ENCODE measurements at places on chromosomes 7 and 10.

GRCh38 chr7:155009570-155010157, 6.7 kb upstream of the PAXIP1 start:
- peak; percentile 30 for DNase-seq

- no peak for DNase-seq
Observed at GRCh38 chr7:66919304-66919703, 1.7 kb upstream of the TMEM248 start.

DNA sequence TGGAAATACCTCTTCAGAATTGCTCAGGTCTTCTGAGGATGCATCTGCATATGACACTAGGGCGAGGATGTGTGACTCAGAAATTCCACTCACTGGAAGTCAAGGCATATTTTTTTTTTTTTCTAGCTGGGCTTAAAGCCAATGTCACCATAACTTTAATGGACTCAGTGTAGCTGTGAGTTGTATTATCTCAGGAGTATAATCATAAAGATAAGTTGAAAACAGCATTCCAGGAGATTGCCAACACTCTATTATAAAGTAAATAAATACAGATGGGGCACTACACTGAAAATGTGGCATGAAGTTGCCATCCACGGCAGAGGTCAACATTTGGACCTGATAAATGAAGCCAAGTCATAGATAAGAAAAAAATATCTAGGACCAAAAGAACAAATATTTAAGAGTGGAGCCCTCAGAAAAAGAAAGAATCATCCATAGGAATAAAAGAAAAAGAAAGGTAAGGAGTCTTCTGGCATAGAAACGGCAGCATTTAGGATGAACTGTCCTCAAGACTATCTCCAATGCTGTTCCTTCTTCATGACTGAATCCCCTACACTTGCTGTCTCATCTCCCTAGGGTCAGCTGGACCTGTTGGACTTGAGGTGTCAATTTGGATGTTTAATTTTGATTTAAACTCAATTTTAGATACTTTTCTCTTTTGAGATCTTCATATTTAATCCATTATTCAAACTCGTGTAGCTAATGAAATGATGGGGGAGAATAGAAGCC, 72.9 kb upstream of the CAV2 start:
- DNase-seq, result peak; percentile 7

- no peak for DNase-seq
Observed at GRCh38 chr10:52616395-52616764, 156.2 kb downstream of the MBL2 start.

GRCh38 chr7:25774675-25775074, 377.3 kb upstream of the NFE2L3 start:
- no peak for DNase-seq

DNA sequence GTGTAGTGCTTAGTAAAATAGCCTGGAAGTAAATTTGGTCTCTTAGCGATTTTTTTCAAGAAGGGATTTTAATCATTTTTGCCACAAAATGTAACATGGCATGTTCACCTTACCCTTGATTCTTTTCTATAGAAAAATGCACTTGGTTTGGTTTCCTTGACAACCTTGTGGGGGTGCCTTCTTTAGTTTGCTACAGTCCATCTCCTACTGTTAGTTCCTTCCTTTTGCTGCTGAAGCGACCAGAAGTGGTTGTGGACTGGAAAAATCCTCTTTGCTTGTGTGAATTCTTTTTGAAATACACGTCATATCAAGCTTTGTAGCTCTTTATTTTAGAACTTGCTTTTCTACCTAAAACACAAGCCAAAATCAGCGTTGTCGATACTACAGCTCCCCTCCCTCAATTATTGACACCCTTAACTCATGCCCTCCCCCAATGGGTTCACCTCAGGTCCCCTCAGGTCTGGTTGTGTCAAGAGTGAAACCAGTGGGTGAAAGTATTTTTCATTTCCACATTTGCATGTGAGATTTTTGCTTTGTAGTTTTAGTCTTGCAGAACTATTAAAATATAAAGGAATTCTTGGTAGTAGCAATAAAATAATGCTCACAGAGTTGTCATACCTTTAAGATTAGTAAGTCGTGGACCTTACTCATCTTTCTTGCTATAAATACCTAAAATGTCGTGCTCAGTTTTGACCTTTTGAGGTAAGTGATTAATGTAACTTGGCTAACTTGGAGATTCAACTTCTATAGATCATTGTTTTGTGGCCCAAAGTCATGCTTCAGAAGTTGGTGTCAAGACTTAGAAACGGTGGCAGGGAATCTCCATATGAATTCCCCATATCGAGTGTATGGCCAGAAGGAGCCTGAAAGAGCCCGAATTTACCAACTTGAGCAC, 1.5 kb downstream of the ACTR3B start:
- DNase-seq, result no peak

- DNase-seq, result peak; percentile 67
Observed at GRCh38 chr10:79298403-79299244, 48.6 kb upstream of the PPIF start.

DNA sequence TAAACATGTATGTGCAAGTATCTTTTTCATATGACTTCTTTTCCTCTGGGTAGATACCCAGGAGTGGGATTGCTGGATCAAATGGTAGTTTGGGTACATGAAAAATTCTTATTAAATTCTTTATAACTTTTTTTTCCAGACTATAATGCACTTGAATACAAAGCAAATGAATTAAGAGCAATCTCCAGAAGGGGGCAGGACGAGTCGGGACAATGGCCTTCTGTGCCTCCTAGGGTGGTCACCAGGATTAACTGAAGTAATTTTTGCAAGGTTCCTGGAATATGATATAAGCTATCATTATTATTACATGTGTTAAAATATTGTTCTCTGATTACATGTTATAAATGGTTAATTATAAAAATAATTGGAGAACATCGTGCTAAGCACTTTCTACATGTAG, 127.2 kb downstream of the PPP1R17 start:
- DNase-seq, result no peak

- peak; percentile 63 for DNase-seq
Observed at GRCh38 chr10:18104223-18104872, 35.9 kb upstream of the CACNB2 start.

- no peak for DNase-seq
Observed at GRCh38 chr10:71443676-71444075, 47.0 kb downstream of the CDH23 start.

- DNase-seq, result no peak
Observed at GRCh38 chr10:37289833-37290464, 164.6 kb downstream of the ANKRD30A start.

DNA sequence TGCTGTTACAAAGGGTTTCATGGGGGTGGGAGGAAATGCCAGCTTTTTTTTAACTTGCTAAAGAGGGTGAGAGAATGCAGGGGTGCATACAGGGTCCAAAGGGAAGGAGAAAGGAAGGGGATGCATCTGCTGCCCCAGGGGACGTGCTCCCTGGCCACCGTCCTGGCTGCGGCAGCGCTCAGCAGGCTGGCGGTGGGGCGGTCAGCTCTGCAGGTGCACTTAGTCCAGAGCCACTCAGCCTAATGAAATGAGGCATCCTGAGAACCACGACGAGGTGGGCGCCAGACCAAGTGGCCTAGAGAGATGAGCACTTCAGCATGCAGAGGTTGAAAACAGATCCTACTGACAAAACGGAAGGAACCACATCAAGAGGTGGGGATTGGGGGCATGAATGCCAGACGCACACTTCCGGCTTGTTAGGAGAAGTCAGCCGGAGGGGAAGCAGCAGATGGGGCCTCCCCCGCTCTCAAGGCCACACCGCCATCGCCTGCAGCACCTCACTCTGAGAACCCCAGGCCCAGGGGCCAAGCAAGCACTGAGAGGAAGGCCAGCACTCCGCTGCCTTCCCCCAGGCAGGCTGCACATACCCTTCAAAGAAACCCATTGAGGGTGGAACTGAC, 94.5 kb downstream of the MAD1L1 start:
- peak; percentile 70 for DNase-seq

DNA sequence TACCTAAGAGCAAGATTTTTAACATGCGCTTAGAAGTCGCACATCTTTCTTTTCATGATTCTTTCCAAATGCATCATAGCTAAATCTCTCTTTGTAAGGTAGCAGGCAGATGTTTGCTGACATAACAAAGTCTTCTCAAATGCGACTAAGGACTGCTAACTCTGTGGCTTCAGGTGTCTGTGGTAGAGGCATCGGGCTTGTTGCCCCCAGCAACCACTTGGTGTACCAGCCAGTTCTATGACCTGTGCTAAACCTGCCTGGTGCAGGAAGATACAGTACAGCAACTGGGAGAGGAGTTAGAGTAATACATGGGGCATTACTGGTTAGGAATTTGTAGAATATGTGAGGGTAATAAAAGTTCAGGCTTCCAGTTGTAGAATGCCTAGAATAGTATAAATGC, 654.1 kb downstream of the NRG3 start:
- DNase-seq, result no peak

DNA sequence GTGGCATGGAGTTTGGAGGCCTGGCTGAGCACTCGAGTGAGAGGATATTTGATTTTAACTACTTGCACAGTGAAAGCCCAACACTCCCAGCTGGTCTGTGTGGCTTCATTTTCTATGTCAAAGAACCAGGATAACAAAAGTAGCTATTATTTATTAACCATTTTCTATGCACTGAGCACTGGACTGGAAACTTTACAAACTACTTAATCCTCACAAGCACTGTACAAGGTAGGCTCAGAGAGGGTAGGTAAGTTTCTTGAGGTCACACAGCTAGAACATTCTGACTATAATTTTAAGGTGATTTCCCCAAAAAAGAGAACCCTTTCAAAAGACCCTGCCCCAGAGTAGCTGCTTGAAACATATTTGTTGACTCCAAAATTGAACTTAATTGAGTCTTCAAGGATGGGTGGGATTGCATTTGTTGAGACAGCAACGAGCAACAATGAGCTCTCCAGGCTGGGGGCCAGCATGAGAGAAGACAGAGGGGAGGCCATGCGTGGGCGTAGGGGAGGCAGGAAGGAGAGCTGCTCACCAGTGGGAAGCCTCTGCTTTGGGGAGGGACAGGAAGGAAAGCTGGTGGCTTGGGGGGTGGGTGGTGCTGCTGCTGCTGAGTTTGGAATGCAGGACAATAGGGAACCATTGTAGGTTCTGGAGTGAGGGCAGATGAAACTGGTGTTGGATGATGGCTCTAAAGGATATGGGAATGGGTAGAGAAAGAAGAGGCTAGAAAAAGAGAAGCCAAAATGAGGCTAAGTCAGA, 31.5 kb downstream of the FAM241B start:
- DNase-seq, result no peak

DNA sequence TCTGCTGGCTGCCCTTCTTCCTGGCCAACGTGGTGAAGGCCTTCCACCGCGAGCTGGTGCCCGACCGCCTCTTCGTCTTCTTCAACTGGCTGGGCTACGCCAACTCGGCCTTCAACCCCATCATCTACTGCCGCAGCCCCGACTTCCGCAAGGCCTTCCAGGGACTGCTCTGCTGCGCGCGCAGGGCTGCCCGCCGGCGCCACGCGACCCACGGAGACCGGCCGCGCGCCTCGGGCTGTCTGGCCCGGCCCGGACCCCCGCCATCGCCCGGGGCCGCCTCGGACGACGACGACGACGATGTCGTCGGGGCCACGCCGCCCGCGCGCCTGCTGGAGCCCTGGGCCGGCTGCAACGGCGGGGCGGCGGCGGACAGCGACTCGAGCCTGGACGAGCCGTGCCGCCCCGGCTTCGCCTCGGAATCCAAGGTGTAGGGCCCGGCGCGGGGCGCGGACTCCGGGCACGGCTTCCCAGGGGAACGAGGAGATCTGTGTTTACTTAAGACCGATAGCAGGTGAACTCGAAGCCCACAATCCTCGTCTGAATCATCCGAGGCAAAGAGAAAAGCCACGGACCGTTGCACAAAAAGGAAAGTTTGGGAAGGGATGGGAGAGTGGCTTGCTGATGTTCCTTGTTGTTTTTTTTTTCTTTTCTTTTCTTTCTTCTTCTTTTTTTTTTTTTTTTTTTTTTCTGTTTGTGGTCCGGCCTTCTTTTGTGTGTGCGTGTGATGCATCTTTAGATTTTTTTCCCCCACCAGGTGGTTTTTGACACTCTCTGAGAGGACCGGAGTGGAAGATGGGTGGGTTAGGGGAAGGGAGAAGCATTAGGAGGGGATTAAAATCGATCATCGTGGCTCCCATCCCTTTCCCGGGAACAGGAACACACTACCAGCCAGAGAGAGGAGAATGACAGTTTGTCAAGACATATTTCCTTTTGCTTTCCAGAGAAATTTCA, 1.7 kb downstream of the ADRB1 start:
- DNase-seq, result no peak

DNA sequence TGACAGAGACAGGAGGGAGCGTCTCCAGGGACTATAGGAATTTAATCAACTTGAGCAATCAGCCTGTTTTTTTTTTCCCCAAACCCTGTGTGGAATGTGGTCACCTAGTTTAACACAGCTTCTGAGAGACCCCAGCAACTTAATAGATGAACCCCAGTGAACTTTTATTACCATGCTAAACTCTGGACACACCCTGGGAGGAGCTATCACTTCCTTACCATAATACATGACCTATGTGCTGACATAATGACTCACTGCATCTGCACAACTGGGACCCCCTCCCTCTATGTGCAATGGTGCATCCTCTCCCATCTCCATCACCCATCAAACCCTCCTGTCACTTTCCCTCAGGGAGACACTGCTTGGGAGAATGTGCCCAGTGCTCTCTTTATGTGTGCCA, 83.7 kb downstream of the EPC1 start:
- no peak for DNase-seq

GRCh38 chr10:24307696-24308485, 99.0 kb downstream of the KIAA1217 start:
- DNase-seq, result no peak

DNA sequence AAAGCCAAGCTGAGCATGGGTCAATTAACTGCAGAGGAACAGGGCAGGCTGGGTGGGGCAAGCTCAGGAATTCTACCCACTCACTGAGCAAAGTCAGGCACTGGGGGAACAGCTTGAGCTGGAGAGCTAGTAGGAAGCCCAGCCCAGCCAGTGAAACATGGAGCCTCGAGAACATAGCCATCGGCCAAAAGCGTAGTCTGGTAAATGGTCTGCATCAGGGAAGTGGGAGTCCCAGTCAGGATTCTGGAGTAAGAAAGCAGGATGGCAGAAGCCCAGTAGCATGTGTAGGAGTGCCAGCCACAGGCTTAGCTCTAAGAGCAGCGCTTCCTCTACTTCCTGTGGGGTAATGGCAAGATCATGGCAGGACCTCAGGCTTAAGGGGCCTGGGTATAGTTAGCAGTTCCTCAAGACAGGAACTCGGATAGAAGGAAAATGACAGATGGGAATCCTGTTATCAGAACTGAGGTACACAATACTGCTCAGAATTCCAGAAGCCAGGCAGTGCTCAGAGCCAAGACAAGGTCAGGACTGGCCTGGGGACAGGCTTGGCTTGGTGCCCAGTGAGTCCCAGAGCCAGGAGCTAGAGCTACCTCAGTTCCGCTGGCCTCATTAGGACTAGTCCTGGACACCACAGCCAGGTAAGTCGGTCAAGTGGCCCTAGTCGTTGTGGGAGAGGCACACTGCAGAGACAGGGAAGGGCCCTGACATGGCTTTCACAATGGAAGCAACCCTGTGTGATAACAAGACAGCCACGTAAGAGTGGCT, 65.4 kb upstream of the MXI1 start:
- no peak for DNase-seq

- DNase-seq, result peak; percentile 62
Observed at GRCh38 chr10:87635498-87636312, 24.0 kb upstream of the PAPSS2 start.

- no peak for DNase-seq
Observed at GRCh38 chr10:88861036-88861435, 9.4 kb upstream of the ANKRD22 start.

All from activated naive CD4-positive, alpha-beta T cell treated with anti-CD3 and anti-CD28 coated beads for 36 hours (primary cell).